Fibroblast of skin of left quadriceps (primary cell): ENCODE measurements at places on chromosomes 16 and 17.

DNA sequence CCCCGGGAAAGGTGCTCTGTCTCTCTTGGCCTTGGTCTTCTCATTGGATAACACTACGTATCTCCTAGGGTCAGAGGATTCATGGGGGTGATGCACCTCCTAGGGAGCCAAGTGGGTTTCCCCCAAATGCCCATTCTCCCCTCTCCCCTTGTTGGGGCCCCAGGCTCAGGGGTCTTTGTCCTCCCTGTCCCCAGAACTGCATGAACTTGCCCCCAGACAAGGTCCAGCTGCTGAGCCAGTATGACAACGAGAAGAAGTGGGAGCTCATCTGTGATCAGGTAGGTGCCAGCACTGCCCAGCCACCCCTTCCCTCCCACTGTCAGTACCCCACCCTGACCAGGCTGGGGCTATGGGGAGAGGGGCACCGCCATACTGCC is 8.7 kb downstream of the FMNL1 start:
- no peak for DNase-seq

DNA sequence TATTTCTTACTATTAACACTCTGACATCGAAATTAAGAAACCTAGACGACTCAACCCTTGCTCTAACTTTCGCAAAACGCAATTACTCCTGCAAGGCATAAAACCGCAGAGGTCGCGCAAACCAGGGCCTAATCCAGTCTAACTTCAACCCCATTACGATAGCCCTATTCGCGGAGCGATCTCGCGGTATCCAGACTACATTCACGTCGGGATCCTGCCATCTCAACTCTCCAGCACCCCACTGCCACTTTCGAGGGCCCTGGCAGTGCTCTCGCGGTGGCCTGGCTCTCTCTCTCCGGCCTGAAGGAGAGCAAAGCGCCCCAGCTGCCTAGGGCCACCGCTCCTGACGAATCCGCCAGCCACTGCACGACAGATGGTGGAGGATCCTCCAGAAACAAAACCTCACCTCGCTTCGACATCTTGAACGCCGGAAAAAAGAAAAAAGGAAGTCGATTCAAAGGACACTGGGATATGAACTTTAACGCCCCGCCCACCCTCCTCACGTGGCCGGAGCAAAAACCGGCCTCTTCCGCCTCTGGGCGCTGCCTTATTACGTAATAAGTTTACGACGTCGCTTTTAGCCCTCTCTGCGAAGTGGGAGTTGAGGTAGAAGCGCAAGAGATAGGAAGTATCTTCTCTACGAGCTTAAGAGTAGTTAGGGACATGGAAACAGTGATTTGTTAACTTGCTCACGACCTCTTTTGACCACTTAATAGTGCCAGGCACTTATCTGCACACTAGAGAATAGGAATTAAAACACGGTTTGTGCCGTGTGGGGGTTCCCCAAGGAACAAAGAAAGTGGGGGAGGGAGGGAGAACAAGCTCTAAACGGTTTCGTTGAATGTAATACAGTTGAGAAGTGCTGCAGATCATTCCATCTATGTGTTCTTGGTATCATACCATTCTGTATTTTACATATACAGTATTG is at the start of gene RPL23:
TSS of gene RPL23 (minus strand) at position 430 of the 928 bp plus-strand sequence. CDS start at position 419, 11 bp downstream.
- peak; percentile 94 for DNase-seq

DNA sequence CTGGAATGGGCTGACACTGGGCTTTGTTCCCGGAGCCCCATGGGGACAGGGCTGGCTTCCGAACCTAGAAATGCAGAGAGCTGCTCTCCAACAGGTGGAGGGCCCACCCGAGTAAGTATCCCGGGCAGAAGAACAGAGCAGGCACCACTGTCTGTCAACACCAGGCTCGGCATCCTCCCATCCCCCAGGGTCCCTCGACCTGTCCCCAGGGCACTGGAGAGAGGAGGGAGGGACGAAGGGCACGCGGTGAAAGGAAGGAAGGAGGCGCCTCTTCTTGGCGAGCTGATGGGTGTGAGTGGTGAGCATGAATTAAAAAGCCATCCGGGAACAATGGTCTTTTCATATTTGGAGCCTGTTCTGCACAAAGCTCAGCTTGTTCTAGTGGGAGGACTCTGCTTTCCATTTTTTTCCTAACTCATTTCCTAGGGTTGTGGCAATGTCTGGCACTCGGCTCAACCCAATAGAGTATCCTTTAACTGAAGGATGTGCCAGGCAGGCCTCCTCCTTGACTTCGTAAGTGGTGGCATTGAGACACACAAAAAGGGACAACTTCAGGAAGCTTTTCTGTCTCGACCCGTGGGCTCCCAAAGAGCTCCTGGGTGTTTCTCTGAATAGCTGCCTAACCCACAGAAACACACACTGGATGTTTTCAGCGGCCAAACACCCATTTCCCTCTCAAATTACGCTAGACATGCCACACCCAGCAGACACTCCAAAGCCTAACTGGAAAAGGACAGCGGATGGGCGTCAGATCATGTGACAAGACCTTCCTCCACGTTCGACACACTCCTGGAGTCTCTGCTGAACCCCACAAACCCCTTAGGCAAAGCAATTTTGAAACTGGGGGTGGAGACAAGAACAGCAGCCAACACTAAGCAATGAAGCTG is 47.7 kb downstream of the ZFHX3 start:
- no peak for DNase-seq

DNA sequence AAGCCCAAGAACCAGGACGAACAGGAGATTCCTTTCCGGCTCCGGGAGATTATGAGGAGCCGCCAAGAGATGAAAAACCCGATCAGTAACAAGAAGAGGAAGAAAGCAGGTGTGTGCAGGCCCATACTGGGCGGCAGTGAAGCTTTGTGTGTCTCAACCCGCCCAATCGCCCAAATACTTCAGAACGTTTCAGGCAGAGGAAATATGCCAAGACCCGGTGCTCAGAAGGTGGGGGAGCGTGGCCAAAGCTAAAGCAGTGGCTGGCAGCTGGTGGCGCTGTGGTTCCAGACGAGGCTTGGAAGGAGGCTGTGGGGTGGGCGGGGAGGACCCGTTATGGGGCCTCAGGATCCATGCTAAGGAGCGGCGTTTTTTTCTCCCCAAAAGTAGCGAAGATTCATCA is 1.2 kb downstream of the CCDC137 start:
- no peak for DNase-seq

DNA sequence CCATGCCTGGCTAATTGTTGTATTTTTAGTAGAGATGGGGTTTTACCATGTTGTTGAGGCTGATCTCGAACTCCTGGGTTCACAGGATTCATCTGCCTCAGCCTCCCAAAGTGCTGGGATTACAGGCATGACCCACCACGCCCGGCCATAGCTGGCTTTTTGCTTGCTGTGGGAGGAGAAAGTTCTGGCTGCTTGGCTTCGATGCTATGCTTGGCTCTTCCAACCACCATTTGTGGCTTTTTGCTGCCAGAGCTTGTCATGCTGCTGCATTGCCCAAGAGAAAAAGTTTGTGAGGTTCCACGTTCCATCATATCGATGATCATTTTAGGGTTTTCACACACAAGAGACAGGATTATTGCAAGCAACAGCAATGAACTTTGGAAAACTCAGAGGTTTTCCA is 16.2 kb downstream of the BMERB1 start:
- DNase-seq: no peak

DNA sequence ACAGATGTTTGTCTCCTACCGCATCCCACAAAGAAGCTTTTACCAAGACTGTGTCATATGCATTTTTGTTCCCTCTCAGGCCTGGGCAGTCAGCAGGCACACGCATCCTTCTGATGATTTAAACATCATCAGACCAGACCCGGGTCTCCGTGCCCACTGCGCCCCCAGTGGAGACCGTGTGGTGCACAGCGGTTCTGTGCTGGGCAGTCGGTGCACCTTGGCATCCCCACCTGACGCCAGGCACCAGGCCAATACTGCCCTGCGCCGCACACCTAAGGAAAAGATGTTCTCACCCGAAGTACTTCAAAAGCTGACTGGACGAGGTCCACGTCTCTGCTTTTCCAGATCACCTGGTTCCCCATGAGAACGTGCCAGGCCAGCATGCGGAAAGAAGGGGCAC is 10.6 kb upstream of the PLD6 start:
- no peak for DNase-seq

DNA sequence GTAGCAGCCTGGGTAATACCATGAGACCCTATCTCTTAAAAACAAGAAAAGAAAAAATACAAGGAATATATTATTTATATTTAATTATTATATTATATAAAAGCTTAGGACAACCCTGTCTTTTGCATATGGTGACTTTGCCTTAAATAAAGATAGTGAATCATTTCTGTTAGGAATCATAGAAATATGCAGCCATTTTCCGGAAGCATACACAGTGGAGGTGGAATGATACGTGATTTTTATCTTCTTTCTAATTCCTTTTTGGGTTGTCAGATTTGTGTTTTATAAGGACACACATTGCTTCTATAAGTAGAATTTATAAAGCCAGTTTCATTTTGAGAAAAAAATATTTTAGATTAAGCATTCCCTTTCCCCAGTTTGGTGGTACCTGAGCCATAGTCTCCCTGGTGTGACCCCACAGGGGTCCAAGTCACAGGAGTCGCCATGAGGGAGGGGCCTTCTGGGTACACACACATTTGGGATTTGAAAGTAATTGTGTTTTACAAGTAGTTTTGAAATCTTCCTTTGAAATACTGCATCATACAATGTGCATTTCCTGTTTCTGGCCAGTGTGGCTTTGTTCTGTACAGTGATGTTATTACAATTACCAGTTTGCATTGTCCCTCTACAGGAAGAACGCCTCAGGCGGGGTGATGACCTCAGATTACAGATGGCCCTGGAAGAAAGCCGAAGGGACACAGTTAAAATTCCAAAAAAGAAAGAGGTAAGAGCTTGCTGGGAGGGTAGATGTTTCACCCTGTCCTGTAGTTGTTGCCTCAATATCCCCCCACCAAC is 50.9 kb downstream of the B9D1 start:
- DNase-seq: no peak

DNA sequence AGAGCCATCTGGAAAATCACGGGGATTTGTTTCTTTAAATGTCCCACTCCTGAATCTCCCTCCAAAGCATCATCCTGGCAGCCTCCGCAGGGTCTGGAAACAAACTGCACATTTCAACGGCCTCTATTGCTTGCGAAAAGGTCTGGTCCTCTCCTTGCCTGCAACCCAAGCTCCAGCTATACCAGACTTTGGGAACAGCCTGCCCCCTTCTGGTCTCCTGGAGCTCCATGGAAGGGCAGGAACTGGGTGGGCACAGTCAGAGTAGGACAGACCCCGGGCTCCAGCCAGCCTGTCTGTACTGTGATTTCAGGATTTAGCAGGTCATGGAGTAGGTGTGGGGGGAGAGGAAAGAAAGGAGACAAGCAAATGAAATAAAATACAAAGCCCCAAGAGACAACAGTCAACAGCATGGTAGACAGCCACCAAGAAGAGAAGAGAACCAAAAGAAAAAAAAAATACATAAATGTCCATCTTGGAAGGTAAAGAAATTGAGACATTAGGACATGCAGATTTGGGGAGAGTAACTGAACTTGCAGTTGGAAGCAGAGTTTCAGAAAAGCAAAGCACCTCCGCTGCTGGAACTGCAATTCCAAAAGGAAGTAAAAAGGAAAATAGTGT is 2.7 kb downstream of the XYLT1 start:
- peak; percentile 63 for DNase-seq

GRCh38 chr16:84085773-84086172 is 31.0 kb downstream of the MBTPS1 start:
- DNase-seq: no peak

DNA sequence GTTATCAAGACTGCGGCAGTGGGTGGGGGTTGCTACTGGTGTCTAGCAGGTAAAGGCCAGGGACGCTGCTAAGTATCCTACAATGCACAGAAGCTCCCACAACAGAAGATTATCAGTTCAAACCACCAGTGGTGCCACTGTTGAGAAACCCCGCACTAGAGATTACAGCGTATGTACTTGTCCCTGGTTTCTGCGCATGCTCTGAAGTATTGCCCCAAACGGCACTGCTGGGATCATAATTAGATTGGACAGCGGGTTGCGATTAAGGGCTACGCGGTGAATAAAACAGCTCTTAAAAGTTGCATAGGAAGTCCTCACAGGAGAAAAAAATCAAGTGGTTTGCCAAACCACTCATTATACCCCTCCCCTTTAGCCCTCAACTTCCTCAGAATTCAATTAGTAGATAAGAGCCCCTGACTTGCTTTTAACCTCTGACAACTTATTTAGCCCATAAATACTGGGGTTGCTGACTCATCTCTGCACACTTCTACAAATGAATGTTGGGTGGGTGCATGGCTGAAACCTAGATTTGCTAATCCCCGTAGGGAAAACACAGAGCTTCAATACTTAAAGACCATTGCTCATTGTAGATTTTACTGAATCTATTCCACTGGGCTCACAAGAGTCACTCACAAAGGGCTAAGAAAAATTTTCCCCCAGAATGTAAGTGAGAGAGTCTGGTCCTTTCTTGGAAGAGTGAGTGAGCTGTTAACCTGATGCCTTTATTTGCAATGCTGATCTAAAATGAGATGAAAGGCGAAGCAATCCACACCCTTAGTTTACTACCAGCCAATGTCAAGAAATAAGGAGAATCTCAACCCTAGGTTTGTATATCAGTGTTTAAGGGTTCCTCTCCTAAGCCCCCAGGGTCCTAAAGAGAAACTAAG is 91.8 kb downstream of the RGS9 start:
- DNase-seq: peak; percentile 38

DNA sequence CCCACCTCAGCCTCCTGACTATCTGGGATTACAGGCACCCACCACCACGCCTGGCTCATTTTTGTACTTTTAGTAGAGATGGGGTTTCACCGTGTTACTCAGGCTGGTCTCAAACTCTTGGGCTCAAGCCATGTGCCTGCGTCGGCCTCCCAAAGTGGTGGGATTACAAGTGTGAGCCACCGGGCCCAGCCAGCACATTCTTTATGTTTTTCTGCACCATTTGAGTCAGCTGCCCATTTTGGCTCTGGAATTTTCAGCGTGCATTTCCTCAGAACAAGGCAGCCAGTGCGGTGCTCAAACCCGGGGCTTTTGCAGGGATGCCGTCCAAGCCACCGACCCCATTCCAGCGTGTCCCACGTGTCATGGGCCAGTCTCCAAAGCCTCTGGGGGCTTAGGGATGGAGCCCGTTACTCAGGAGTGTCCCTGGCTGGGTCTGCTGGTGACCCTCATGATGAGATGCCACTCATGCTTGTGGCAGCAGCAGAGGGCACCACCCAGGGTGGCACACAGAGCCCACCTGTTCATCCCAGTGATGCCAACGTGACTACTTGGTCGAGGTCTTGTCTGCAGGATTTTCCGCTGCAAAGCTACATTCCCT is 3.7 kb upstream of the RAB40C start:
- no peak for DNase-seq

DNA sequence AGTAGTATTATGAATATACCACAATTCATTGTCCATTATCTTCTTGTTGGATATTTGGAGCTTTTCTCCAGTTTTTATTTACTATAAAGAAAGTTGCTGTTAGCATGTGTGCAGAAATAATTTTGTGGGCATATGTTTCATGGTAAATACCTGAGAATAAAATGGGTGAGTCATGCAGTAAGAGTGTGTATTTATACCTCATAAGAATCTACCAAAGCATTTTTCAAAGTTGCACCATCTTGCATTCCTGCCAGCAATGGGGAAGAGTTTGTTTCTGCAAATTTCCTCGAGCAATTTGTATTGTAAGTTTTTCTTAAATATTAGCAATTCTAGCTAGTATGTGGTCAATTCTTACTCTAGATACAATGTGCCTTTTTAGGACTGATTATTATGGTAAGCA is 7.9 kb upstream of the MON1B start:
- peak; percentile 12 for DNase-seq

- DNase-seq: peak; percentile 36
Observed at GRCh38 chr17:43094129-43094835, 30.9 kb downstream of the BRCA1 start.

GRCh38 chr16:77612596-77612995 is 109.7 kb upstream of the NUDT7 start:
- no peak for DNase-seq

- no peak for DNase-seq
Observed at GRCh38 chr17:7511108-7511507, 26.9 kb downstream of the POLR2A start.

- no peak for DNase-seq
Observed at GRCh38 chr17:63419949-63420867, 25.9 kb downstream of the CYB561 start.
